ENCODE measurements at places on chromosomes 5 and 9.

GRCh38 chr9:79884546-79884945, 312.8 kb downstream of the TLE4 start:
- DNase-seq, result no peak

DNA sequence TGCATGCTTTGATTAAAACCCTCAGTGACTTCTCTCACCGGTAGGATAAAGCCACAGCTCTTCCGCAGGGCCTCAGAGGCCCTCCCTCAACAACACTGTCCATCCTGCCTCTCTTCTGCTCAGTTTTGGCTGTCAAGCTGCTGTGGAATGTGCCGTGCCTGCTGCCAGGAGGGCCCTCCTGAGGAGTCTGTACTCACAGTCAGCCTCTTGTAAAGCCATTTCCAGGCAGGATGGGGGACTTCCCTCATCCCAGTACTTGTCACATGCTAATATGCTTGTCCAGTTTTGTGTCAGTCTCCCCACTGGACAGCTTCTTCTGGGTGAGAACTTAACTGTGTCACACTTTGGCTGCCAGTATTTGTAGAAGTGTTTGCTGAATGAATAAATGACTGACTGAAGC, 13.9 kb upstream of the DDX41 start:
- DNase-seq, result no peak

DNA sequence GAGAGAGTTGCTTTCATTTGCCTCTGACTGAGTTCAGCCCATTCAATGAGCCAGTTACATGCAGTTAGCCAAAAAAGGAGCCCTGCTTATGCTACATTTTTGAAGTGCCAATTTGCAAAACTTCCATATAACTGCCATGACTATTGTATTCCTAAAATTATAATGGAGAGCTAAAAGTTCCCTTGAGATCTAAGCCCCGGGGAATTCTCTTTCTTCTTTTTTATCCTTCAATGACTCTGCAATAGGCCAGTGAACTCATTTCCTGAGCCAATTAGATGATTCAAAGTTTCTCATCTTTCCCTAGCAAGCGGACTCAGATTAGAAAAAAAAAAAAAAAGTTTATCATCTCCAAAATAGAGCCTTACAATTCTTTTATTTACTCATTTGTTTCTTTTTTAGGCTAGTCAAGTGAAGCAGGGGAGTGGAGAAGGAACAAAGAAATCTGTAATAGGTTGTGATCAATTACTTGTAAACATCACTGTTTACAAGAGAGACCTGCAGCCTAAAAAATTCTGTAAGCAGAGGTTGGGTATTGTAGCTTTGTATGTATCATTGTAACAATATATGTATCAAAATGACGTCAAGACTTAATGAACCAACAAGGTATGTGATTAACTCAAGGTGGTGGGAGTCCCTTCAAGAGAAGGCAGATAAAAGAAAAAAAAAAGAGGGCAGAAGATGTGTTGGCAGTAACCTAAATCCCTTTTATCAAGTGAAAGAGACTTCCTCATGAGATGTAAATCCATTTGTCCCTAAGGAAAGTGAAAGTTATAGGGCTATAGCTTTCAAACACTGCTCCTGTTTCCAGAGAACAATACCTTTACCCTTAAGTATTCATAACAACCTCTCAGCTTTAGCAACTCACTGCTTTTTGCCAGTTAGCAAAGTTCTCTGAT, 48.7 kb upstream of the HOMER1 start:
- no peak for DNase-seq

- no peak for DNase-seq
Measured at GRCh38 chr9:94553029-94553938, 1.6 kb upstream of the PCAT7 start.

- DNase-seq, result no peak
Measured at GRCh38 chr5:8019719-8020218, 150.8 kb downstream of the MTRR start.

- no peak for DNase-seq
Measured at GRCh38 chr9:35757226-35757891, 3.3 kb upstream of the MSMP start.

DNA sequence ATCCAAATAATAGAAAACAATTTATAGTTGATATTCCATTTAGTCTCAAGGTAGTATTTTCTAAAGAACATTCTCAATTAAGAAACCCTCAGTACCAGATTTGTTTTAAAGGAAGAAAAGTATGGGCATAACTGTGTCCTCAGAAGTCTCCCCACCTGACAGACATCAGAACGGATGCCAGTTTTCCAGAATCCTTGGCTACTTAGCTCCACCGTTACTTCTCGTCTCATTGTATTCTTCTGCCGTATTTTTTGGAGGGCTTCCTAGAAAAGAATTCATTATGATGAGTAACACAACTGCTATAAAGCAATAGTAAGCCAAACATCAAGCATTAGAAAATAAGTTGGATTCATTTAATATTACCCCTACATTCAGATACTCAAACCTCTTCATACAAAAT, 67.8 kb downstream of the DROSHA start:
- no peak for DNase-seq

GRCh38 chr9:123378025-123378424, 22.0 kb downstream of the CRB2 start:
- no peak for DNase-seq

GRCh38 chr5:19534751-19535150, 453.2 kb downstream of the CDH18 start:
- DNase-seq, result no peak

All from anterior cingulate cortex (tissue), 58 donors.